ENCODE measurements at places on chromosomes 2 and 18. TPM values are rescaled to one million over a fixed set of nuclear protein-coding genes. Genes with fewer than 3 reads are reported as not detected.

Gene RAB17
- 12.3 TPM for total RNA-seq

Gene CIDEA
- not detected for total RNA-seq

Gene STPG4
- under 0.01 TPM for total RNA-seq

Gene TMEM163
- 0.13 TPM for total RNA-seq

Gene SOWAHC
- 6.0 TPM for total RNA-seq

Gene CCNT2
- total RNA-seq, result 21.6 TPM

Gene GYPC
- total RNA-seq, result 377 TPM

Gene THADA
- total RNA-seq, result 18.6 TPM

Gene MYCN
- 3.2 TPM for total RNA-seq

Gene SP140
- not detected for total RNA-seq

Gene NEU4
- 0.13 TPM for total RNA-seq

Gene TXNL1
- total RNA-seq, result 22.0 TPM

Gene MC2R
- not detected for total RNA-seq

Gene ELOA2
- total RNA-seq, result not detected

Gene CABYR
- 3.1 TPM for total RNA-seq

Gene INSIG2
- 20.5 TPM for total RNA-seq

Gene SERPINB11
- total RNA-seq, result not detected

Gene ONECUT2
- total RNA-seq, result not detected

Gene TRIB2
- total RNA-seq, result 60.7 TPM

Gene PLEKHH2
- total RNA-seq, result under 0.01 TPM

Gene RAPGEF4
- total RNA-seq, result 17.7 TPM

Gene GPBAR1
- 0.13 TPM for total RNA-seq
